ENCODE measurements at places on chromosomes 2 and 18.
A peak's percentile ranks its signal among the peaks of the same experiment; 100 is the strongest.

DNA sequence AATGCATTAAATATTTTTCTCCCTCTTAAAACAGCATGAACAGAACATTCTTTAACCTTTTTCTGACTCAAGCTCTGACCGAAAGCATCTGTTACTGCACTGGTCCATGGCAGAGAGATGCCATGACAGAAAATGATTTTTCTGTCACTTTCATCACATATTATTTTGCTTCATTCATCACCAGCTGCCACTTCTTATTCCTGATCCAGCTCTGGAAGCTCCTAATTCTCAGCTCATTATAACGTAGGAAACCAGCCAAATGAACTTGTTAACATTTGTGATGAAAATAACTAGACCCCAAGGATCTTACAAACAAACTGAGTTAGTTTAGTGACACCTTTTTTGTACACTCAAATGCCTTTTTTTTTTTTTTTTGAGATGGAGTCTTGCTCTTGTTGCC, 7.6 kb upstream of the CFLAR start:
- no peak for DNase-seq

DNA sequence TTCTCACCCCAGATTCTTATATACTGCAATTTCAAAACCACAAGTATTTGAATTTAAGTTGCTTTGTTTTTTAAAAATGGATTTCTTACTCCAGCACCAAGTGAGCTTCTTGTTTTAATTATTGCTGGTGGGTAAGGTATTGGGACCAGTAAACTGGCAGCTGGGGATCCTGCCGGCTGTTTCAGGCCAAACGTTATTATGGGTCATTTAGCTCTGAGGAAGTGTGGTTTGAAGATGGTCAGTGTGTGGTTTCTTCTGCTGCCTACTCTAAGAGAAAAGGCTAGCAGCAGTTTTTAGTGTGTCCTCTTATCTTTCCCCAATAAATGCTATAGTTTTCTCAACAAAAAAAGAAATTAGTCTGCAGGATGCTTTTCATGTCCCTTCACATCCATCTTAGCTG, 30.6 kb downstream of the CFAP221 start:
- no peak for DNase-seq

DNA sequence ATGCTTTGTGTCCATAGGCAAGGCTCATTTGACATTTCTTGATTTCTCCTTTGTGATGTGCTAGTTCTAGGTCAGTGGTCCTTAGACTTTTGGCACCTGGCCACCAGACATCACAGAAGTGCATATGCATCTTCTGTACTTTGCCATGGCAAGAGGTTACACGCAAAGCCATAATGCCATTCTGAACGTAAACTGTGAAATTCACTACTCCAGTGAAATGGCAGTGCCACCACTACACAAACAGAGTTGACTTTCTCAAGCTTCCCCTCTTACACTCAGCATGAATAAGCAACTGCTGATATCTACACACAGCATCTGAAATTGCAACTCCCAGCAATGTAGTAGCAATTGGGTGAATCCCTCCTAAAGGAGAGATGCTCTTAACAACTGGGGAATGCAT, 729.3 kb downstream of the DPP10 start:
- DNase-seq: no peak

DNA sequence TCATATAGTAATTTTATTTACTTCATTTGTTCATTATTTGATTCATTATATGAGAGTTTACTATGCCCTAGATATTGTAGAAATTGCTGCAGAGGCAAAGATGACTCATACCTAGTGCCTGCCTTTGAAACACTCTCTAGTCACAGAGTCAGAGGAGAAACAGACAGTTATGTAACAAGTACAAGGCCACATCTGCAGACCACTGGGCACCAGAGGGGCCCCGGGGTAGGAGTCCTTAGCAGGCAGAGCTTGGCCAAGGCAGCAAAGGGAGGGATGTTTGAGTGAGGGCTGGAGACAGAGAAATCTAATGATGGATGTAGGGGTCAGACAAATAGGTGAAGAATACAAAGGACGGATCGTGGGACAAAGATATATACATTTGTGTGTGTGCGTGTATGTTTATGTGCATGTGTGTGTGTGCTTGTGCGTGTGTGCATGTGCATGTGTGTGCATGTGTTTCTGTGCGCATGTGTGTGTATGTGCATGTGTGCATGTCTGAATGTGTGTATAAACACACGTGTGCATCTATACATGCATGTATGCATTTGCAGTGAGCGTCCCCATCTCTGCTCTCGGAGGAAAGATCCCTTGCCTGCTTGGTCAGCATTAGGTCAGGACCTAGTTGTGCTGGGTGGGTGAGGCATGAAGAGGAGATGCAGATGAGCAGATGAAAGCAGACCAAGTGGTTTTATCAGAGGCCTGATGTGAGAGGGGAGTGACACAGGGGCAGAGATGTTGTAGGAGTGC, 170.6 kb upstream of the MYT1L start:
- no peak for DNase-seq

DNA sequence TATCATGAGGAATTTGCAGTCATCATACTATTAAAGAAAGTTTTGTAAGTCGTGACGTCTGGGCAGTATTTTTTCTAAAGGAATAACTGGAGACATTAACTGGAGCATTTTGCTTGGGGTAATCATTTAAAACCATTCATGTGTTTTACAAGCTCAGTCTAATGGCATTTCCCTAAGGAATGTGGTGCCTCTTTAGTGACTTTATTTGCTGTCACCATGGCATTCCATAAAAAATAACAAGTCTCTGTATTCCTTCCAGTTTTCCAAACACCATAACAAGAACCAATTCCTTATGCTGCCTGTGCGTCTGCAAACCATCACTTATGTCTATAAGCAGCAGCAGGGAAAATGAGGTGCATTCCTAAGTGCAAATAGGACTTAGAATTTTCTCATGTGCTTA, 82.8 kb downstream of the EPB41L3 start:
- DNase-seq: no peak

DNA sequence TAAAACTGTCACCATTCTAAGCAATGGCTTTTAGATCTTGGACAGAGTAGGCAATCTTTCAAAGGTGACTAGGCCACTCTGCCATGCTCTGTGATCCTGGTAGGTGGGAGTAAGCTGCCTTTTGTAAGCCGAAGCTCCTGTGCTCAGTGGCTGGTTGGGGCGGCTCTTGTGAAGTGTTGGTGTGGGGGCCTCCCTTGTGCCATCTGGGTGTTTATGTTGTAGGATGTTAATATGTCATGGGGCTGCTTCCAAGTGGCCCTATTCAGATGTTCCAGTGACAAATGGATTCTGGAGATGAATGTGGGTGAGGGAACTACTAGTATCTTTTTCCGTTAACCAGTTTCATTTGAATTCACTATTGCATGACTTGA, 116.8 kb upstream of the SPRED2 start:
- no peak for DNase-seq

DNA sequence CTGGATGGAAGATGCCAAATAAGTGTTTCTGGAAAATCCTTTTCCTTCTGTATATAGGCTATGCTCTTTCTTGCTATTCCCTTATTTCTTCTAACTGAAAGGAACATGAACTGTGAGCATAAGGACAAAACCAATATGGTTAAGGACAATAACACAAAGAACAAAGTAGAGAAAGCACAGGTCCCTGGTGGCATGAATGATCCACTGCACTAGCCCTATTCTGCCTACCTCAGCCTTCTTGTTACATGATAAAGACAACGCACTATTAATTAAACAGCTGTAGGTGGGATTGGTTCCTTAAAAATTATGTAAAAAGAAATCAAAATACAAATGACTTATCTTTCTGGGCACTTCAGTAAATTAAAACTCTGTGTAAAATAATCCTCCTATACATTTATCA, 1.9 kb upstream of the WDR75 start:
- no peak for DNase-seq

DNA sequence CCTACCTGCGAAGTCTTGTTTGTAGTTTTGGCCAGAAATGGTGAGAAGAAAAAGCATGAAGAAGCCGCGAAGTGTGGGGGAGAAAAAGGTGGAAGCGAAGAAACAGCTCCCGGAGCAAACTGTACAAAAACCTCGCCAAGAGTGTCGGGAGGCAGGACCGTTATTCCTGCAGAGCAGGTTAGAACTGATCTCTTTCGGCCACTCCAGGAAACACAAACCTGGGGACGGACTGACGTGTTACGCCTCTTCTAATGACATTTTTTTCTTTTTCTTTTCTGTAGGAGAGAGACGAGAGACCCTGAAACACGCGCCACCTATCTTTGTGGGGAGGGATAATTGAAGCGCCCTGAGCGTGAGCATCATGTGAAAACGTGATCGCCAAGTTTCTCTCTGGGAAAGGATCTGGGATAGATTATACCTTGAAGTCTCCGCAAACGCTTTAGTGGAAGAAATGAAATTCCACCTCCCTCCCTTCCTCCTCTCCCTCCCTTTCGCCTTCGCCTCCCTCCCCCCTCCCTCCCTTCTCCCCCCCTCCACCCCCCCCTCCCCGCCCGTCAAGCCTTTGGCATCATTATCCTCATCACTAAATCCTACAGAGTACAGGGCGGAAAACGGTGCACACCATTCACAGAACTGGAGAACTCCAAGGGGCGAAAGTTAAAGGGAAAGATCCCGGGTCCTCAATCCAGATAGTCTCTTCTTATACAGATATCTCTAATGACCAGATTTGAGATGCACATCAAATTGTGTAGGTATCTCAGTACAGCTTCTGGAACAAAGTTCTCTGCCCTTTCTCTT, at the start of gene ZEB2:
Gene ZEB2, minus strand, starts transcription at position 186 of the 798 bp plus-strand sequence. CDS start 2,769 bp downstream, outside the sequence.
- no peak for DNase-seq

- DNase-seq: no peak
These were observed 247.7 kb downstream of the GLI2 start for GRCh38 chr2:120983344-120983743.

DNA sequence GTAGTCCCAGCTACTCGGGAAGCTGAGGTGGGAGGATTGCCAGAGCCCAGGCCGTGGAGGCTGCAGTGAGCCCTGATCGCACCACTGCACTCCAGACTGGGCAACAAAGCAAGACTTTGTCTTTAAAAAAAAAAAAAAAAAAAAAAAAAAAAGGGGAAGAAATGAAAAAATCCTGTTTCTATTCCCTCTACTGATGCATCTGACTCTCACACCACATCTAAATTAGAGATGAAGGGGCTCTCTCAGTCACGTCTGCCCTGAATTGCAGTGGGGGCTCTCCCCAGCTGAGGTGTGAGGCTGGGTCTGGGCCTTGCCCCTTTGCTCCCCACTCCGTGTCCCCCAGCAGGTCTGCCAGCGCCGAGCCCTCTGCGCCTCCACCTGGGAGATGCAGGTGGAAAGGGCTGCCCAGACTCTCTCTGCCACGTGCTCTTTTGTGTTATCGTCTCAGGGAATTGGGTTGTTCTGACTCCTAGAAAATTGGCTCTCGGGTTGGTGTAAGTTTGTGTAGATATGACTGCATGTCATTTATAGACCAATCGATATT, 30.2 kb downstream of the TRAPPC12 start:
- no peak for DNase-seq

GRCh38 chr2:43890855-43891254, 52.1 kb downstream of the ABCG8 start:
- DNase-seq: no peak

GRCh38 chr2:154375579-154375931, 322.9 kb upstream of the KCNJ3 start:
- no peak for DNase-seq

GRCh38 chr2:25401307-25402026, 59.7 kb upstream of the DNMT3A start:
- DNase-seq: peak; percentile 30

- no peak for DNase-seq
These were observed 11.9 kb downstream of the ADNP2 start for GRCh38 chr18:80120932-80121331.

- DNase-seq: no peak
These were observed 77.3 kb upstream of the UPP2 start for GRCh38 chr2:158024288-158024898.

GRCh38 chr2:233353101-233353768, 1.1 kb upstream of the DGKD start:
- no peak for DNase-seq

- DNase-seq: no peak
These were observed 55.2 kb downstream of the ANKMY1 start for GRCh38 chr2:240502430-240503121.

DNA sequence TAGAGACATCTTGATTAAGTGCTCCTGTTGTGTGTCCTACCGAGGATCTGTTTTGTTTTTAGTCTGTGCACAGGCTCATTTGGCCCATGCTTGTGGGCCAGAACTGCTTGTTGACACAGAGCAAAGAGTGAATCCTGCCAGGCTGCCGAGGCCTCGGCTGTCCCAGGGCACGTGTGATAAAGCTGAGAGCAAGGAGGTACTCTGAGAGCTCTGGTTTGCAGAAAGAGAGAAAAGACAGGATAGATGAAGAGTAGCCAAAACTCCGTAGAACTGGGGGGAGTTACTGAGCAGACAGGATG, 175.1 kb downstream of the FAM210A start:
- no peak for DNase-seq

GRCh38 chr2:122755281-122755780, 999.9 kb downstream of the TSN start:
- DNase-seq: no peak

- DNase-seq: no peak
These were observed 40.8 kb upstream of the CFAP36 start for GRCh38 chr2:55478610-55479304.

- DNase-seq: no peak
These were observed 216.1 kb downstream of the TTC32 start for GRCh38 chr2:19685731-19686130.
